ENCODE measurements at places on chromosomes 1 and 21.

DNA sequence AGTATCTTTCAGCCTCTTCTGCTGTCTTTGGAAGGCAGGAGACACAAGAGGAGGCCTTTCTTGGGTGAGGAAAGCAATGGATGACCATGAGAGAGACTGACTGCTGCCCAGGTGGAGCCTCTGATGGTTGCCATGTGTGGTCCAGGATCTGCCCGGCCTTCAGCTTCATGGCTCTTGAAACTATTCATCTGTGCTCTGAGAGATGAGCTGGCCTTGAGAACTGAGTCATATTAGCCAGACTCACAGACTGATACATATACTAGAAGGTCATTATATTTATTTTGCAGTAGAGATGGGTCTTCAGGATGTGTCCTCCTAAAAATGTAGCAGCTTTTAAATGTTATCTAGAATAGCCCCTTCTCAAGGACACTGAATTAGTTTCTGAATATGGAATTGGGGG, 33.7 kb downstream of the PTGFRN start:
- no peak for DNase-seq

GRCh38 chr1:236830560-236830959, 35.5 kb downstream of the MTR start:
- no peak for DNase-seq

- DNase-seq = no peak
These were observed 51.4 kb downstream of the DISC1 start for GRCh38 chr1:231678011-231678432.

- DNase-seq = no peak
These were observed 5.2 kb downstream of the TTLL10 start for GRCh38 chr1:1178794-1179331.

- DNase-seq = no peak
These were observed 99.0 kb upstream of the BEND5 start for GRCh38 chr1:48875552-48876329.

DNA sequence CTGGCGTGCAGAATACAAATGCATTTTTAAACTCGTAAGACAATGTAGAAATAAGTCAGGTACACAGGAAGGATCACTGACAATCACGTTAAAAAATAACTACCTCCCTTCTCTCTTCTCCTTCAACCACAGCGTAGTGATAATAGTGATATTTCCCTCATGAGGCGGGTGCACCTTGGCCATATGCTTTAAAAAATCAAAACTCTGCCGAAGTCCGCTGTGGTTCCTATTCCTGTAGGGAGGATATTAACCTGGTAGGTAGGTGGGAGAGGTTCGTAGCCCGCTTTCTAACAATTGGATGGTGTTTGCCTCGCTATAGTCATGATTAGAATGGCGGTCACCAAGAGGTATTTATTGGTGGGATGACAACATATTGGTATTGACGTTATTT, 732 bp downstream of the GREM2 start:
- no peak for DNase-seq

DNA sequence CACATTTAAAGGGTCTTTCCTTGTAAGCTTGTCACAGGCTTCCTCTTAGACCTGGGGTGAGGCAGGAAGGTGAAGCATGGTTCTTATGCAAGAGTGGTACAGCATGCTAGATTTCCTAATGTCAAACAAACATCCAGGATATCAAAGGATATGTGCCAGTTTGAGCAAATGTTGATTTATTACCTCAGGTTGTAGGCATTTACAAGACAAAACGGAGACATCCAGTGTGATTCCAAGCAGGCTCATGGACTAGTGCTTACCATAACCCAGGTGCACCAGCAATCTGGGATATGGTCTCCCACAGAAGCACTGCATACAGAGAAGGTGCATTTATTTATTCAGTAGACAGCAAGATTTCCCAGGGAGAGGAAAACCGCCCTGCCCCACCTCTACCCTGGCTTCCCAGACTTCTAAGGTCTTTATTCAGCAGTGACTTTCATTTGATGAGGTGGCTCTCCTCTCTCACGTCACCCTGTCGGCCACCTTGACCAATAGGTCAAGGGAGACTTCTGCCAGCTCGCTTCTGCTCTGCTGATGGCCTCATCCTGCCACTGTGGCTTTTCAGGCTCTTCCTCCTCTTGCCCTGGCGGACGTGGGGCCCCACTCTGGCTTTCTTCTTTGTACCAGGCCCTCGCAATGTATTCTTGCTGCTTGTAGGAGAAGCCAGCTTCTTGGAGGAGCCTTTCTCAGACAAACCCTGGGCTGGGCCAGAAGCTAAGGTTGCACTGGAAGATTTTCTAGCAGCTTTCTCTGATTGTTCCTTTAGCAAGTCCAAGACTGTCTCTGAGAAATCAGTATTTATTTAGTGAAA, 25.6 kb downstream of the HHIPL2 start:
- no peak for DNase-seq
